ENCODE measurements at places on chromosomes 1 and 21.

- DNase-seq: no peak
These were observed 15.1 kb downstream of the ELK4 start for GRCh38 chr1:205616563-205617293.

- no peak for DNase-seq
These were observed 5.0 kb downstream of the PLPPR4 start for GRCh38 chr1:99269321-99269720.

GRCh38 chr1:29282135-29282923 is 46.0 kb downstream of the PTPRU start:
- DNase-seq: no peak

DNA sequence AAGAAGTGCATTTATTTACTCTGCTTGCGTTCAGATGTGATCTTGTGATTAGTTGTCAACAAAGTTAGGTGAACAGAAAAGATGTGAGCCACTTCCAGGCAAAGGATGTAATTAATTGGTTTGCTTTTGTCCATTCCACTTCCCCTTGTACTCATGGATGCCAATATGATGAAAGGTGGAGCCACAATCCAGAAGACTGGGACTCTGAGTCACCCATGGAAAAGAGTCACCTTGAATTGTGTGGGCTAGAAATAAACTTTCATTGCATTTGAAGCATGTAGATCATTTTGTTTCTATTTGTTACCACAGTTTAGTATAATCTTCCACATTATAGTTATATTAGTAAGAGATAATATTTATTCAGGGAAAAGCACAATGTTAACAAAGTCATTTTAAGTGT is 684.2 kb downstream of the LTN1 start:
- no peak for DNase-seq

DNA sequence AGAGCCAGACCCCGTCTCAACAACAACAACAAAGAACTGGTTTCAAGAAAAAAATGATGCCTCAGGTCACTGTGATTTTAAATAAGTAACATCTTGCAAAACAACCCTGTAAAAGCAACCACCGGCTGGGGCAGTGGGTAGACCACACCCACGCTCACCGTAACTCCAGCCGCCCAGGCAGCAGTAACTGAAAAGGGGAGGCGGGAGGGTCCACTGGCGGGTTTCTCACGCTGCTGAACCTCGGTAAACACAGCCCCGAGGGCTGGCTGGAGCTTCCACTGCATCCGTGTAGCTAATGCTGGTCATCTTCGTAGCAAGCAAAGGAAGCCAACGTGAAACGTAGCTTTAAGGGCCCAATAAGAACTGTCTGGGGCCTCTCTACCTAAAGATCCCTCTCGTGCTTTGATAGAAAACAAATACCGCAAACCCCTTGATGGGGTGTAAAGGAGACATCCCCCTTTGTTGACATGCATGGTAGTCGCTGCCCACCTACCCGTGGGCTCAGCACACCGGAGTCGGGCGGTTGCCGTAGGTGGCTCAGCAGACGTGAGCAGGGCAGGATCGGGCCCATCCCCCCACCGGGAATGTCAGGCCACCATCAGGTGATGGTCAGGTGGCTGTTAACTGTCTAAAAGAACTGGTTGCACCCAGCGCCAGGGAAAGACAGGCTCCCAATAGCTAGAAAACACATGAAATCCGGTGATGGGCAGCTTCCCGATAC is 4.2 kb downstream of the C1orf159 start:
- DNase-seq: no peak

GRCh38 chr1:67191668-67192520 is 25.6 kb downstream of the IL23R start:
- no peak for DNase-seq

GRCh38 chr1:201603613-201604232 is 64.8 kb downstream of the NAV1 start:
- no peak for DNase-seq

DNA sequence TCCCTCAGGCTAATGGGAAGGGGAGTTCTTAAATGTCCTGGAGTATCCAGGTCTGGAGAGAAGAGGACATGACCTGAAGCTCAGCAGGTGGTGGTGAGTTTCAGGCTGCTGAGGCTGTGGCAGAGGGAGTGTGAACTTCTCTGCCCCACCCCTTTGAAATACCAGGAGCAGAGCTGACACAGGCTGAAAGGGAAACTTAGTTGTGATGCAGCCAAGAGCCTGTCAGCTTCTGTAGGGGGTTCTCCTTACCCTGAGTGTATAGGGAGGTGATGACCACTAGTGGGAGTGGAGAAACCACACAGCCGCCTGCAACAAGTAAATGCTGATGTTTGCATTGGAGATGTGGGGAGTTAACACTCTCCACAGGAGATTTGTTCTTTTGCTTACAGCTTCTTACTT is 152.3 kb downstream of the FCRL5 start:
- peak; percentile 34 for DNase-seq

DNA sequence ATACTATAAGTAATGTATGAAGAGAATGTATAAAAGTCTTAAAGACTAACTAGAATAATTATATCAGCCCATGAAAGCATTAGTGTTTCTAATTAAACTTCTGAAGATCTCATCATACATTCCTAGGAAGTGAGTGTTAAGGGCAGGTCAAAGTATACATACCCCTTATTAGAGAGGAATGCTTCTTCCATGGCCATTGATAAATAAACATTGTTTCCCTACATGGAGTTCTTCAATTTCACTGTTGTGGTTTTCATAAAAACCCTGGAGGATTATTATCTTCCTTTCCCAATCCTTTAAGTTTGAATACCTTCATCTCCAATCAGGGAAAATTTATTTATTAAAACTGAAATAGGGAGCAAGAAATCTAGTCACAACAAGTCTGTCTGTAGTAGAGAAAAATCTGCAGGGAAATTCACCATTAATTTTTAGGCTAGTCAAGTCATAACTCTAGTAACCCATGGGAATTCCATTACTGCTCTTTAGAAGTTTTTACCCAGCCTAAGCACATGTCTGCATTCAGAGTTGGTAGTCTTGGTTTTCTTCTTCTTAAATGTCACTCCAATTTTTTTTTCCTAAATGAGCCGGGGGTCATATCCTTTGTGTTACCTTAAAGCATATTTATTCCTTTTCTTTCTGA is 147.0 kb downstream of the TNFSF18 start:
- DNase-seq: no peak

- no peak for DNase-seq
These were observed 327.3 kb downstream of the ZNF326 start for GRCh38 chr1:90322186-90322585.

- no peak for DNase-seq
These were observed 203.6 kb downstream of the TRABD2B start for GRCh38 chr1:47793563-47793962.

DNA sequence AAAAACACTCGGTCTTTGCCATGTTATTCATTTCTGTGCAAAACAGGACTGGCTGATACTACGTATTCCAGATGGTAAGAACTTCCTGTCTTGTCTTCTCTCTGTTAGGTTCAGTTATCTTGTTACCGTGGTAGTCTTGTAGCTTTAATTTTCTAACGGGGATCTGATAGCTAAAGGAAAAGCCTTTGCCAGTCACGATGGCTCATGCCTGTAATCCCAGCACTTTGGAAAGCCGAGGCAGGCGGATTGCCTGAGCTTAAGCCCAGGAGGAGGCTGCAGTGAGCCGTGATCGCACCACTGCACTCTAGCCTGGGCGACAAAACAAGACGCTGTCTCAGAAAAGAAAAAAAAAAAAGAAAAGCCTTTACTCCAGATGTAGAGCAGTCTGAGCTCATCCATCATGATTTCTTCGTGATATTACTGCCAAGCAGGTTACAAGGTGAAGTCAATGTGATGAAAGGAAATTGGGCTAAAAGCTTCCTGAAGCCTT is 11.1 kb upstream of the MSTO1 start:
- no peak for DNase-seq

DNA sequence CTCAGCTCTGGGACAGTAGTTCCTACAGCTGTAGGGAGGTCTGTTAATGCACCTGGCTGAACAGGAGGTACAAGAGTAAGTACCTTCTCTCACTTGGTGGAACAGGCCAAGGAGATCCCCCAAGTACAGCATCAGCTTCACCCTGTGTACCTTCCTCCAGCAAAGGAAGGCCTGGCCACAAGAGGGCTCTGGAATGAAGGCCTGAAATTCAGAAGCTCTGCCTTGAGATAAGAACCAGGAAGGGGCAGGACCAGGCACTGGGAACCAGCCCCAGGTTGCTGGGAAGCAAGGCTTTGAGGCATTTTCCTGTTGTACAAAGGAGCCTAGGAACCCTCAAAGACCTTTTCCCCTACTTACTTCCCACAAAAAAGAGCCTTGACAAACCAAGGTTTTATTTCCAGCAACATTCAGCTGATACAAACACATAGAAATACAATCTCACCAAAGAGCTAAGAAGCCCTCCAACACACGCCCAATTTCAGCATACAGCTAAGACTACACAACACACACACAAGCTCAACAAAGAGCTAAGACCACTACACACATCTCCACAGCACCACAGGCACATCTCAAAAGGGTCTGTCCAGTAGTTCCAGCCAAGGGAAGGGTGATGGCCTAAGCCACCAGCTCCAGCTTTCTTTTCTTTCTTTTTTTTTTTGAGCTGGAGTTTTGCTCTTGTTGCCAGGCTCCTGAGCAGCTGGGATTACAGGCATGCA is 23.5 kb downstream of the F11R start:
- peak; percentile 22 for DNase-seq

DNA sequence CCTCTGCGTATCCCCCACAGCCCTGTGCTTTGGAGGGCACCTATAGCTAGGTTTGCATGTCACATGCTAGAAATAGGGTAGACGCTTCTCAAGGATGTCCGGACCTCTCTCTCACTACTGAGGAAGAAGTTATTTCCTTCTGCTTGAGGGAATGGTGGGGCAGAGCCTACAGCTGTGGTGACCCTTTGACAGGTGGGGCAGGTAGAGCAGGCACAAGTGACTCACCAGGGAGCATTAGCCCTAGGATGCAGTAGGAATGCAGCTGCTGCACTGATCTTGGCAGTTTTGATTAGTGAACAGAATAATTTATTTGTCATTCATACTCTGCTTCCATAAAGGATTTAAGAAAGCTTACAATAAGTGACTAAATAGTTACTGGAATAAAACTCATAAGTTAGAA is 129.6 kb upstream of the HOOK1 start:
- DNase-seq: no peak

DNA sequence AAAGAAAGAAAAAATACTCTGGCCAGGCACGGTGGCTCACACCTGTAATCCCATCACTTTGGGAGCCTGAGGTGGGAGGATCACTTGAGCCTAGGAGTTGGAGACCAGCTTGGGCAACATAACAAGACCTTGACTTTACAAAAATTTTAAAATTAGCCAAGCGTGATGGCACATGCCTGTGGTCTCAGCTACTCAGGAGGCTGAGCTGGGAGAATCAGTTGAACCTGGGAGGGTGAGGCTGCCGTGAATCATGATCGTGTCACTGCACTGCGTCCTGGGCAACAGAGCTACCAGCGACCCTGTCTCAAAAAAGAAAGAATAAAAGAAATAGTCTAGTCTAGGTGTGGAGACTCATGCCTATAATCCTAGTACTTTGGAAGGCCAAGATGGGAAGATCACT is 22.3 kb downstream of the RRP1B start:
- no peak for DNase-seq

DNA sequence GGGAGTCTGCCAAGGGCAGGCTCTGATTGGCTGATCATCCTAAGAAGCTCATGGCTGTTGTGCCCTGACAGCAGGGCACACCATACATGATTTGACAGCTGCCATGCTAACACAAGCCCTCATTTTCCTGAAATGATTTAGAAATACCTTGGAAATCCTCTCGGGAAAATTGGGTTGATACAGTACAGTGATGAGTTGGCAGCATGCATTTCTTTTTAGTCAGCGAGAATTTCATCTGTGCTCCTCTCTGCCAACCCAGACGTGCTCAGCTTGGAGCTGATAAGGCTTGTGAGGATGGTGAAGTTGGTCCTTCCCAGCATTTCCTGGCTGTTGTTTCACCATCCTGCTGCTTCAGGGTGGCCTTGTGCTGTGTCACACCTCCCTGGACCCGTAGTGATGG is 22.6 kb upstream of the KCNQ4 start:
- no peak for DNase-seq

GRCh38 chr21:44517175-44517899 is 22.7 kb downstream of the KRTAP10-1 start:
- no peak for DNase-seq

DNA sequence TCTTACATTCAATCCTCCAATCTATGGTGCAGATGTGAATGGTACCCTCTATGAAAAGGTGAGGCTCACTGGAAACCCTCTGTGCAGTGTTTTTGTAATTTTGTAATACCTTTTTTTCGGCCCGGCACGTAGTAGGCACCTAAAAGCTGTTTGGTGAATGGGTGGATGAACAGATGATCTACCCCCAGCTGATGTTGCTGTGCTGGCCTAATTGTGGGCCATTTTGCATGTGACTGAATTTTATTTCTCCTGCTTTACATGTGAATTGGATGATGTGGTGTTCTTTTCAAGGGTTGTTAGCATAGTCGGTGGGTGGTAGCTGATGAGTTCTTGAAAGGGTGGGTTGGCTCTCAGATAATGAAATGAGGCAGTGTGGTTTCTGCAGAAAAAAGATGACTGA is 10.4 kb downstream of the KDM4A start:
- DNase-seq: no peak

DNA sequence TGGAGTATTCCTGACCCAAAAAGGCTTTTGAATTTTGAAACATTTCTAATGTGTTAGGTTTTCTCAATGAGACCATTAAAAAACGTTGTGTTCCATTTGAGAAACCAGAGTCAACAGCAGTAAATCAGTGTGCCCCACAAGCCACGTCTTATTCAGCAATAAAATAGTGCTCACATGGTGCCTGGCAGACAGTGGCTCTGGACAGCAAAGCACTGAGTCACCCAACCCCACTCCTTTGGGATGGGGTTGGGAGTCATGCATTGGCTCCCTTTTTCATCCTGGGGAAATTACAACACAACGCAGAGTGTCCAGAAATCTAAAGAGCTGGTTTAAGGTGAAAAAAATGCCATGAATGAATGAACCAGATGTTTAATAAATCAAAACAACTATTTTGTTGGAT is 46.5 kb downstream of the KCNJ15 start:
- no peak for DNase-seq

DNA sequence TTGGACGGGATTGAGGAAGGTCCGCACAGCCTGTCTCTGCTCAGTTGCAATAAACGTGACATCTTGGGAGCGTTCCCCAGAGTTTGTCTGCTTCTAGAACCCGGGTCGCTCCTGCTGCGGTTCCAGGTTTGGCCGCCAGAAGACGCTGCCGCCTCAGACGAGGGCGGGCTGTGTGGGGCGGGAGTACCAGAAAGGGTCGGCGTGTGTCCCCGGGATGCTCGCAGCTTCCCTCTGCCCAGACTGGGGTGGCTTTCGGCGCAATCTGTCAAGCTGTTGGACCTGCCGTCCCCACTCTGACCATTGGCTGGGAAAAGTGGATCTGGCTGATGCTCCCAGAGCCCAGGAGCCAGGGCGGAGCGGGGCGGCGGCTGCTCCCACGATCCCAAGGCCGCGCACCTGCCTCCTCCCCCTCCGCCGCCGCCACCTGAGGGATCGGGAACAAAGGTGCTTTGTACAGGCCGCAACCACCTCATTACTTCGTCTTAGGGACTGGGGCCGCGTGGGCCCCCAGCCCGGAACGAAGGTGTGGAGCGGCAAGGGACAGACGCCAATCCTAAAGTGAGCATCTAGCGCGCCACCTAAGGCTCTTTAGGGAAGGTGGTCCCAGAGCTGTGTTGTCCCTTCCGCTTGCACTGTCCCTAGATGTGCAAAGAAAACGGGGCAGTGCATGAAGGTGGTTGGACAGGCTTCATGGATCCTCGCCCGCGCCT is 683 bp upstream of the EFNA4 start:
- no peak for DNase-seq

Measured in KG1 (cell line).